ENCODE measurements at places on chromosomes 5 and 9.

- no peak for DNase-seq
These were observed 58.9 kb upstream of the MCCC2 start for GRCh38 chr5:71528206-71528605.

DNA sequence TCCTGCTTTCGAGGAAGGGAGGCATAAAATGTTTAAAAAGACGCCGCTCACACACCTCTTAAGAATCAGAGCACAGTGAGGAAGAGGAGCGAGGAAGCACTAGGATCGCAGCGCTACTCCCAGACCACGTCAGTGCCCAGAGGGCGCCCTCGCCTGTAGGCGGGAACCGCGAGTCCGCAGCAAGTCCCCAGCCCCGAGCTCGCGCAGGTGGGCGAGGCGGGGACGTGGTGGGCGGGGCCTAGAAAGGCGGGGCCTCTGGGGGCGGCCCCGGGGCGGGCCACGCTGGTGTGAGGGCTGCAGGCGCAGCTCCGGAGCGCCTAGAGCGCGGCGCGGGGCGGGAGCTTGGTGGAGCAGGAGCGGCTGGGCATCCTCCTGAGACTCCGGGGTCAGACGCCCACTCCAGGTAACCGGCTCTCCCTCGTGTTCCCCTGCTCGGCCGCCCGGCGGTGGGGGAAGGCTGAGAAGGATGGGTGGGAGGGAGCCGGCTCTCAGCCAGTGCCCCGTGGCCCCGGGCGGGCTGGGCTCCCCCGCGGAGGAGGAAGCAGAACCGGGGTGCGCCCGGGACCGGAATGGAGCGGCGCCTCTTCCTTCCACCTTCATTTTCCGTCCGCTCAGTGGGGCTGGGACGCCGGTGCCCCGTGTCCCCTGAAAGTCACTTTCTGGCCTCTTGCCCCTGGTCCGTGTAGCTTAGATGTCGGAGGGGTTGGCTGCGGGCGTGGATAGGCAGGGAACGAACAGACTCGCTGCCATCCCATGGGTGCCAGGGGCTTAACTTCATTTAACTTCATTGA, at the start of gene GCNT1:
Gene GCNT1, plus strand, starts transcription at position 280 of the 791 bp plus-strand sequence. CDS start 43,200 bp downstream, outside the sequence.
- DNase-seq: peak; percentile 60

DNA sequence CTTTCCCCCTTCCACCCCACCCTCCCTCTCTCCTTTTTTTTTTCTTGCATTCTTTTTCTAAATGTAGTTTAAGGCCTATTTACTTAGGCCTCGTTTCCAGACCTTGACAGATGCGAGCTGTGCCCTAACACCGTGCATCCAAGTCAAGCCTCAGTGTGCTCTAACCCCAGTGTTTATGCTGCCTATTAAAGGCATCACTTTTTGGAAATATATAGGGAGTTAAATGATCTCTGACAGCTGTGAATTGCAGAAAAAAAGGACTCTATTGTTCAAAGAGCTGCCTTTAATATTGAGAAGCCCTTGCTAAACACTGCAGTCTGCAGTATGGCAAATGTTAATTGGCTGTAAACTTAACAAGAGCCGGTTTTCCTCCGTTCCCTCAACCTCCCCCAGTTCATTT, 270.4 kb upstream of the TUT7 start:
- DNase-seq: no peak

DNA sequence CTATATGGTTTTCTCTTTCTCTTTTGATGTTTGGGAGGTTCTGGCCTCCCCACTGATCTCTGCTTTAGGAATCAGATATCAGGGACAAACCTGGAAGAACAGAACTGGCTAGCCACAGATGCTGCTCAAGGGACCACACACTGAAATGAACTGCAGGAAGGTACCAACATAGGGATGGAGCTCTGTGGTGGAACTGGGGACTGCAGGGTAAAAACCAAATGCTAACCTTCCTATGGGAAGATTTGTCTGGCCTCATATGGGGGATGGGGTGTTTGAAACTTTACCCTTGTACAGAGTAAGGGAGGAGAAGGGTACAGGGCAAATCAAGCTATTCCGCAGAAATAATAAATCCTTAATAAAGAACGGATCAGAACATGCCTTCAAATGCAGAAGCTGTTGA, 49.4 kb downstream of the ELOVL7 start:
- DNase-seq: no peak

DNA sequence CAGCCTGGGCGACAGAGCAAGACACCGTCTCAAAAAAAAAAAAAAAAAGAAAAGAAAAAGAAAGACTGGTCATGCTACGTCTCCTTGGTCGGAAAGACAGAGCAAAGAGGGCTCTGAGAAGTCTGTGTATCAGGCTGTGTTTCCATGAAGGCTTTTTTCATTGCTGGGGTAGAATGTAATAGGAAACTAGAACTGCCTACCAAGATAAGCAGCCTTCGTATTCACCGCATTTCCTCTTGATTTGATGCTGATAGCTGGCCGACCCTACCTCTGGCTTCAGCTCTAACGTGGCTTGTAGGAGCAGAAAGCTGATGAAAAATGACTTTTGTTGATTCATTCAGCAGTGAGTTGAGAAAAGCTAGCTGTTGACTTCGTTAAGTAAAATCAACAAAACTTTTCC, 17.4 kb downstream of the SLC1A3 start:
- DNase-seq: no peak

DNA sequence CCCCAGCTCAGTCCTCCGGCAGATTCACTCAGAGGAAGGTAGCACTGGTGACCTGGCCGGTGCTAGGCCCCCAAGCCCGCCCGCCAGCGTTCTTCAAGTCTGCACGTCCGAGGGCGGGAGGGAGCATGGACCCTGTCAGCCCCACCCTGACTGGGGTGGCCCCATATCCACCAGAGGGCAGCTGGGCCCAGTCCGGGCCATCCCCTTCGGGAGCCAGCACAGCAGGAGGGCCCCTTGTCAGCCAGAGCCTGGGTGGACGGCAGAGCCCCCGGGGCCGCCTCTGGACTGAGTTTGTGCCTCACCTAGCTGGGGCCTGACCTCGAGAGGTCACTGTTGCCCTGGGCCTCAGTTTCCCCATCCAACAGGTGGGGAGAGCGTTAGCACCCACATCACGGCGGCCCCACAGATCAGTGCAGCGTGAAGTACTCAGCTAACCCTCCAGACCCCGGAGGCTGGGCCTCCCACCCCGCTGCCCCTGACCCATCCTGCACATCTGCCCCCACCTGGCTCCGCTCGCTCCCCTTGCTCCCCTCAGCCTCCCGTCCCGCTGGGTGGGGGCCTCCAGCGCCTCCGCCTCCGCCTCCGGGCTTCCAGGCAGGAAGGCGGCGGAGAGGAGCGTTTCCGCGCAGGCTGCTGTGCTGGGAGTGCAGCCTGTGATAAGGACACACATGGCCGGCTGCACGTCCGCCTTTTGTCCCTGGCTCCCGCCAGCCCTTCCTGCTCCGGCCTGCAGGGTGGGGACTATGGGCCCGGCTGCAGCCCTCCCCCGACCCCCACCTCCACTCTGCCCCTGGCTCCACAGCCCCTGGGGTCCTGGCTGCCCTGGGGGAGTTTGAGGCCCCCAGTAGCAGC, 16.6 kb upstream of the EGFL7 start:
- DNase-seq: no peak

DNA sequence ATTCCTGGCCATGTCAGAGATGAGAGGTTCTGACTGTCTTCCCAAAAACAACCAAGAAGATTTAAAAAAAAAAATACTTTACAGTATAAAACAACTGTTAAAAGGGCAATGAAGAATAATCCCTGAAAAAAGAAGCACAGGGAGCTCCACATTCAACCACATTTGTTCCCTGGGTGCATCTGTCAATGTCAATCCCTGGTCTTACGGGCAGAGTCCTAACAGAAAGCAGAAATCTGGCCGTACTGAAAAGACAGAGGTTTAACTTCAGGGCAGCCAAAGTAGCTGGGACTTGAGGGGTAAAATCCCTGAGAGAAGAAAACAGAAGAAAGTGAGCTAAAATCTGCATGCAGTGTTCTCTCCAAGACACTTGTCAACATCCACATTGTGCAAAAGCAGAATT, 76.6 kb downstream of the RICTOR start:
- DNase-seq: no peak

DNA sequence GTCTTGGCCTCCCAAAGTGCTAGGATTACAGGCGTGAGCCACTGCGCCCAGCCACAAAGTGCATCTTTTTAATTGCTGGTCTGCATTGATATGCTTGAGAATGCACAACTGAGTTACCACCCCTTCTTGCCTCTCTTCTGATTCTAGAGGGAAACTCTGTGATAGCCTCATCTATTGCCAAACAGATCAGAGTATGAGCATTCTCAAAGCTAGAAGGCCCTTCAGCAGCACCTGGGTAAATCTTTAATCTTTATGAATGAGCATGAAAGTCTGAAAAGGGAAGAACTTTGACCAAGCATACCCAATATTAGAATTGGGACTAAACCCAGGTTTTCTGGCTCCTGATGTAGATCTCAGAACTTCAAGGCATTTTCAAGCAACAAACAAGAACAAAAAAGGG, 298.3 kb upstream of the TNC start:
- DNase-seq: no peak

- DNase-seq: no peak
These were observed 12.0 kb downstream of the LRRC26 start for GRCh38 chr9:137157618-137158415.

GRCh38 chr9:2725126-2725525, 7.8 kb downstream of the KCNV2 start:
- DNase-seq: no peak

DNA sequence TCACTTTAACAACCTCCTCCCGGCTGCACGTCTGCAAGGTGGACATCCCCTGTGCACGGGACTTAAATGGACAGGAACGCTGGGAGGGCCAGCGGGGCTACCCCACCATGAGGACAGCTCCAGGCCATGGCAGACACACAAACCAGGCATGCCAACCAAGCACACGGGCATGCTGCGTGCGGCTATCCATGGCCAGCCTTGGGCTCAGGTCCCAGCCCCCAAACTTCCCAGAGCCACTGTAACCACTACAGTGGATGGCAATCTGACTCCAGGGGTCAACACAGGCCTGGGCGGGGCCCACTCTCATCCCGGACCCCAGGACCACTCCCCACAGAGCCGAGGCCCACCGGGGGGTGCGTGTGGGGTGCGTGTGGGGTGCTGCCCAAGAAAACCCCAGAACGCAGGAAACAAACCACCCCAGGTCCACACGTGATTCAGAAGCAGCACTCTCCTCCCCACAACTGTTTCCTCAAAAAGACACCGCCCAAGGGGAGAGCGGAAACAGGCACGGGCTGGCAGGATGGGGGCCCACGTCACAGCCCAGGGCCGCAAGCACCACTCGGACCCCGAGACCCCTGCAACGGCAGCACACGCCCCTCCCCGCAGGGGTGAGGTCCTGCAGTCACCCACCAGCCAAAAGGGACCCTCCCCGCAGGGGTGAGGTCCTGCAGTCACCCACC, 7.4 kb downstream of the SLC12A7 start:
- peak; percentile 31 for DNase-seq

DNA sequence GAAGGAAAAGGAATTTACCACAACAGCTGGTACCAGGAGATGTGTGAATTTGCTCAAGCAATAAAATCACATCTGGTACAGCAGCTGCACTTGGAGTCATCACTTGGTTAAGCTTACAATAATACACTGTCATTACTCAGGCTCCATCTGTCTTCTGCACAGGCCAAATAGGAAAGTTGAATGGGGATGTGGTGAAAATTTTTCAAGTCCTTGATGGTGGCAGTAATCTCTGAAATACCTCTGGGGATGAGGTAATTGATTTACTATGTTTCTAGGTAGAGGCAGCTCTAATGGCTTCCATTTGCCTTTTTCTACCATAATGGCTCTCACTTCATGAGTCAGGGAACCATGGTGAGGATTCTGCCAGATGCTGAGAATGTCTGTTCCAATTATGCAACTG, 206.8 kb upstream of the ATP10B start:
- no peak for DNase-seq

GRCh38 chr5:91266184-91266705, 116.9 kb downstream of the ARRDC3 start:
- no peak for DNase-seq

DNA sequence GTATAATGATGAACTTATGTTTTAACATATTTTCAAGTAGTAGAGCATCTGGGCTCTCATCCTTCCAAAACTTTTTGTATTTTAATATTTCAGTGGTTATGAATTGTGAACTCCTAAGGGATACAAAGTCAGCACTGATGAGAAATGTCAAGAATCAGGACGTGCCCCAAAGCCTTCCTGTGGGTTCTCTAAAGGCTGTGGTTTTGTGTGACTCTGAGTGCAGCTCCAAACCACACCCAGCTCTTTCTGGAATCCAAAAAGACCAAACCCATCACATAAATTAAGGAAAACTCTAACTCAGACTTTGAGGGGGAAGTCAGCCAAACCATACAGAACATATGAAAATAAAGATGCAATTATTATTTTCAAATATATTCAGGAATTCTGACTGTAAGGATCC, 40.8 kb upstream of the SMU1 start:
- DNase-seq: no peak

DNA sequence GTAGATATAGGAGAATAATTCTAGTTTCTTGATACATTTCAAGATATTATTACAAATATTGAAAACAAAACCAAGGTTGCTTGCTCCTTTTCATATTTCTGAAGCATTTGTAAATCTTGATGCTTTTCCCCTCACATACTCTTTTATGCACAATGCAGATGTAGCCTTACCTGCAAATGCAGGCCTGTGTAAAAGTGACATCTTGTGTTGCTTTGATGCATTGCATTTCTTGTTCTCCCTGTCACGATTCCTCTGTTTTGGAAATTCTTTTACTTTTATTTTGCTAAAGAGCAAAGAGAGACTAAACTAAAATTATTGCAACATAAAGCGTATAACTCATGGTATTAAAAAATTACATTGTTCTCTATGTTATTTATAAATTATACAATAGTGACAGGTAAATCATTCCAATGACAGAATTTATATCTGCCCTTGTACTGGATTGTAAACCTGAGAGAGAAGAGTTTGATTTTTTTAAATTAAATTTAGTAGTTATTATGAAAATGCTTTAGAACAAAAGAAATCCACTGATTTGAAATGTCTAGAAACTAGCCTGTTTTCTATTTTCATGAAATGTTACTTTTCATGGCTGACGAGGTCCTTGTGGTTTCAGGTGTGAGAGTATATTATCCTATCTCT, 970.0 kb downstream of the MAT2B start:
- no peak for DNase-seq

DNA sequence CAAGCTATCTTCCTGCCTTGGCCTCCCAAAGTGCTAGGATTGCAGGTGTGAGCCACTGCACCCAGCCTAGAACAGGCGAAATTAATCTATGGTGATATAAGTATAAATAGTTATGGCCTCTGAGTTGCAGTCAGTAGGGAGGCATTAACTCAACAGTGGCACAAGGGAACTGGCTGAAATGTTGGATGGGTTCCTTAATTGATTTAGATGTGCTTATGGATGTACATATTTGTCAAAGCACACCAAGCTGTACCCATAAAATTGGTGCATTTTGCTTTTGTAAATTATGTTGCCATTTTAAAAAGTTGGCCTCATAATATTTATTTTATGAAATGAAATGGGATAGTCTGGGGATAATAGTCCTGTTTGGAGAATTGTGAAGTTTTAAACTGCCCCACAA, 36.8 kb upstream of the GLIPR2 start:
- DNase-seq: no peak

- DNase-seq: no peak
These were observed 249.7 kb upstream of the TMEM161B start for GRCh38 chr5:88518131-88519016.

- no peak for DNase-seq
These were observed 10.0 kb downstream of the SMARCA2 start for GRCh38 chr9:2024888-2025782.
